Transverse colon (tissue), 4 donors: ENCODE measurements at places on chromosomes 6 and 20.

- no peak for DNase-seq
Measured at GRCh38 chr6:144909753-144910285, 624.7 kb downstream of the UTRN start.

- DNase-seq = no peak
Measured at GRCh38 chr6:53943395-53943794, 148.6 kb downstream of the LRRC1 start.

DNA sequence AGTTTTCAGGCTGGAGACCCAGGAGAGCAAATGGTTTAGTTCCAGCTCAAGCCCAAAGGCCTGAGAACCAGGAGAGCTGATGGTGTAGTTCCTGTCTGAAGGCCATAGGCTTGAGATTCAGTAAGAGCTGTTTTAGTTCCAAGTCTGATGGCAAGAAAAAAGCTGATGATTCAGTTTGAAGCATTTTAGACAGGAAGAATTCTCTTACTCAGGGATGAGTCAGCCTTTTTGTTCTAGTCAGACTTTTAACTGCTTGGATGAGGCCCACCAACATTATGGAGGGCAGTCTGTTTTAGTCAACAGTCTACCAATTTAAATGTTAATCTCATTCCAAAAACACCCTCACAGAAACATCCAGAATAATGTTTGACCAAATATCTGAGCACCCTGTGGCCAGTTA lies 2.5 kb downstream of the ZSCAN26 start:
- DNase-seq = no peak

DNA sequence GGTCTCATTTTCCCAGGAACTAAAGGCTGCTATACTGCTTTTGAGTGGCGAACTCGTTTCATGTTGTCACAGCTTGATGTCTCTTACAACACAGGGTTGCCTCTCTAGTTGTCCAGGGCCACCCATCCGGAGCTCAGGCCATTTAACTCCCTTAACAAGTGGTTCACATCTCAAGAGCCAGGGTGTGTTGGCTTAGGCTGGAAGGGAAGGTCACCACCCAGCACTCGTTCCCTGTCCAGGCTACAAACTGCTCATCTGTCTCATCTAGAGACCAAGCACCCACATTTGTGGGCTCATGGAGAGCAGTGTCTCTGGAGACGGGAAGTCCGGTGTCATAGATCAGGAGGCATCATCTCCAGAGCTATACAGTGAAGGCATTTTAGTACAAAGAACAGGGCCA lies 106.8 kb upstream of the EXOC2 start:
- DNase-seq = no peak

GRCh38 chr6:79869600-79870084 lies 77.7 kb downstream of the ELOVL4 start:
- peak; percentile 86 for DNase-seq

GRCh38 chr6:136464148-136464547 lies 86.1 kb downstream of the MAP7 start:
- DNase-seq = no peak

GRCh38 chr6:20715135-20715806 lies 181.0 kb downstream of the CDKAL1 start:
- no peak for DNase-seq

- DNase-seq = no peak
Measured at GRCh38 chr20:4471221-4471620, 250.5 kb upstream of the PRND start.

GRCh38 chr6:146542881-146543210 lies 787 bp upstream of the RAB32 start:
- DNase-seq = no peak

DNA sequence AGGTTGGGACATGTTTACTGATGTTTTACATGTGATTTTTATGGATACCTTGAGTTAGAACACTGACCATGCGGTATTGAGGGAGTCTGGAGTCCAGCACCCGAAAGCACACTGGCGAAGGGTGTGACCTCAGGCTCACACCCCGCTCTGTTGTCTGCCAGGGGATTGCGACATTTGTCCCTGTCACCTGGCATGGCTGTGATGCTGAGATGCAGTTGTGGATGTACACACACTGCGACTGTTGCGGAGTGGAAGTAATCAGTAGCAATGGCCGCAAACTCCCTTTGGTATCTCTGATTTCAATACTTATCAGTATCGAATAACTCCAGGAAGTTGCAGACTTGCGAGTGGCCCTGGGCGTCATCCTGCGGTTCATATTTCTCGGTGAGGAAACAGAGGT lies 43.2 kb downstream of the CDH4 start:
- no peak for DNase-seq

DNA sequence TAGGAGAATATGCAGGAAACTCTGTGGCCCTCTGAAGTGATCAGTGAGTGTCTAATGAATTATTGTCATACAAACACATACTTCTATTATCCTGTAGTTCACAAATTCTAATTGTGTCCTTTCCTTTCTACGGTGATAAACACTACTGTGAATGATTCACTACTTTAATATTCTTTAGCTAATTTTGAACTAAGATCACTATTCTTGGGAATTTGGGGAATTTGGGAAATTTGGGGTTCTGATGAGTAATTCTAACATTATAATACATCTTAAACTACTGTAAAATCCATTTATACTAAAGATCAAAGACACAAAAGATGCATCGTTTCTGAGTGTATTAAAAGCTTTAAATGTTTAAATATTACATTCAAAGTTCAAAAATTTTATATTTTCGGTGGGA lies 1287.2 kb upstream of the CITED2 start:
- DNase-seq = no peak

DNA sequence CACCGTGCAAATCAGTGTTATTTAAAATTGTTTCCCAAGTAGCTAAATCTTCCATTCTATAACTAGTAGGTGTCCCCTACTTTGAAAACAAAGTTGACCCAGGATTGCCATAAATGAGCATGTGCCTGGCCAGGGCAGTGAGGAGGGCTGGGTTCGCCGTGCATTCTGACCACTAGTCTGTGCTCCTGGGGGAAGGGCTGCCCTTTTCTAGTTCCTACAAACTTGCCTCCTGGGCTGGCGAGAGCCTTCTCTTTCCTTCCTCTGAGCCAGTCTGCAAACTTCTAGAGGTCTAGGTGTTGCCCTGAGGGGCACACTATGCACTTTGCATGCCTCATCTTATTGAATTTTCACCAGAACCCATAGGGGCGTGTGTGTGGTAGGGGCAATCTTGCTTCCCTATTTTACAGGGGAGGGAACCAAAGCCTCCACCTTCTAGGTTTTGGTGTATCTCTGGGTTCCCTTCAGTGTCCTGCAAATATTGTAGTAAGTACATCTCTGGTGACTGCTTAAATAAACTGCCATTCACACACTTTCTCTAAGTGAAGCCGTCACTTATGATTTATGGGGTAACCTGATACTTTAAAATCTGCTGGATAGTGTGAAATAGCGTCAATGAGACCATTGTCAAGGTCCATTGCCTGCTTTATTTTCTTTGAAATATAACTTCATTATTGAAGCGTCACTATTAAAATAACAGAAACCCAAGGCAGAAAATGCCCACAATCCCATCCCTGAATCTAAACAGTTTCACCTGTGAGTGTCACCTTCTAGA lies 42.2 kb downstream of the CDH26 start:
- no peak for DNase-seq

DNA sequence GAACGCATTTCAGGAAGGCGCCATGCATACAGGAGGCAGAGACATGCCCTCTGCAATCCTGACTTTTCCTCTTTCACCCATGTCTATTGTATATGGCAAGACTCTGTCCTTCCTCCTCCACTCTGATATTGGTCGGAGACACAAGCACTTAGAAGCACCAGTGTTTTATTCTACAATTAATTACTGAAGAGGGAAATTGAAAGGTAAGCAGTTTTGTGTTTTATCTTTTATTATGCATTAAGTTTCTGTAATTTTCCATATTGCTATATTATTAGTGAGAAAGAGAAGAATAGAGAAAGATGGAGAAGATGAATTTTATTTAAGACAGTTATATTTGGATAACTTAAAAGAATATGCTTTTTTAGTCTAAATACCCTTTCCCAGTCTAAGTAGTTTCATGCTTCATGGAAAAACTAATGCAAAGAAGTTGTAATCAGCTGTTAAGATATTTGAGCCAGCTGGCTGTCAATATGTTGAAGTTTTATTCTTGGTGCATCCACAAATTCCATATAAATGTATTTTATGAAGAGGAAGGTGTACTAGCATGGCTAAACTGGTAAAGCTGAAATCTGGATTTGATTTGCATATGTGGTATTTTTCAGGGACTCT lies 13.6 kb downstream of the ARID1B start:
- DNase-seq = no peak

DNA sequence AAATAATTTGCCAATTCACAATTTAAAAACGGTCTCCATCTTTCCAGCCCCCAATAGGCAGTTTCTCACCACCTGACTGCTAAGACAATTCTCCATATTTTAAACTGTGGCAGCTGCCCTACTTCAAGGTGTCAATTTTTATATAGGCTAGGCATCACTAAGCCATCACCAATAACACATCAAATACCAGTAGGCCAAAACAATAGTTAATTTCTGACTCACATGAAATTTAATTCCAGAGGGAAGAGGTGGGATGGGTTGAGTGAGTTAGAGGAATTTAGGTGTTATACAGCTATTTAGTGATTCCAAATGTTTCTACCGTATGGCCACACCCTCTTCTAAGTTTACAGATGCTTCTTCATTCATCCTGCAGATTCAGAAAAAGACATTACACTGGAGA lies 49.9 kb downstream of the GFRAL start:
- no peak for DNase-seq

DNA sequence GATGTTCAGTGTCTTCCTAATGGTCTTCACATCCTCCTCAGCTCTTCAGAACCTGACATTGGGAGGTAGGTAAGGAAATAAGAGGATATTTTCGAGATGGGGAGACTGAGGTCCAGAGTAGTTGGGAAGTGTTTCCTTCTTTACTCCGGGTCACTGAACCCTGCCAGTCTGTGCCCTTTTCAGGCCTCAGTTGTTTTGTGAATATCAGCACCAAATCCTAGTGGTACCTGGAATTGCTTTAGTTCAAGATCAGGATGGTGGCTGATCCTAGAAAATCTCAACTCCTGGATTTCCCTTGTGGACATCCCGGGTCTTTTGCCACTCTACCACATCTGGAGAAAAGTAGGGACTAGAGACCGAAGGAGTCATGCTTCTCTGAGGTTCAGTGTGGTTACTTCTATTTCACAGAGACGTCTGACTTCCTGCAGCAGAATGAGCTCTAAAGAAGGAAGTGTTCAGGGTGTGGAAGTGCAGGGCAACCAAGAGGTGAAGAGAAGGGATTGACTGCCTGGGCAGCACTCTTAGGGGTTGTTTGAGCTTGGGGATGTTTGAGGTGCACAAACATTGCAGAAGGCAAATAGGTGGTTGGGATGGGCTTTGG lies 995 bp downstream of the STK4 start:
- DNase-seq = peak; percentile 40

- DNase-seq = no peak
Measured at GRCh38 chr6:111844921-111845320, 28.3 kb downstream of the FYN start.
